ENCODE measurements at places on chromosomes 2 and 18.

GRCh38 chr2:127621981-127622431, 23.9 kb upstream of the GPR17 start:
- no peak for DNase-seq

DNA sequence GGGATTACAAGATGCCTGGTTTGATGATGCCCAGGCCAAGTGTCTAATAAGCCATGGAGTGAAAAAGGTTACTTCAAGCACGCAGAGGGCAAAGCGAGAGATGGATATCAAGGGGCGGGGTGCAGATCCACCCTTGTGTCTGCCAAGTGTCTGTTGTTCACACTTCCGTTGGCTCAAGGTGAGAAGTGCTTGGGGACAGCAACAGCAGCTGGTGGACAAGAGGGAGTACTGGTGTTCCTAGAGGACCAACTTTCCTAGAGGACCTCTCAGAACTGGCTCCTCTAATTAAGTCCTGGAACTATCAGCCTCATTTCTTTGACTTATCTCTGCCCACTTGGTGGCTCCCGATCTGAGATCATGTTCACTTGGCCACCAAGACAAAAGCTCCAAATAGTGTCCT, 299.1 kb downstream of the PRKCE start:
- no peak for DNase-seq

DNA sequence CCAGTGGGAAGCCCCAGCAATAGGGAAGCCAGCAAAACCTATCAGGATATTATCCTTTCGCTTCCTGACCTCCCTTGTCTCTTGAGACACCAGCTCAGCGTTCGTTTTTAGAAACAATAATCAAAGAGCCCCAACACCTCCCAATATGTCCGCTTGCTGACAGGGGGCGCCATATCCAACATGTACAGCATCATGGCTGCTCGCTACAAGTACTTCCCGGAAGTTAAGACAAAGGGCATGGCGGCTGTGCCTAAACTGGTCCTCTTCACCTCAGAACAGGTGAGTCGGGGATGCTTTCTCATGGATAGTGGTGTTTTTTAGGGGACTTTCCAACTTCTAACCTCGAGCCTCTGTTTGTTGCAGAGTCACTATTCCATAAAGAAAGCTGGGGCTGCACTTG, 28.7 kb downstream of the GAD1 start:
- no peak for DNase-seq

GRCh38 chr2:23583467-23583866, 198.5 kb downstream of the KLHL29 start:
- DNase-seq, result no peak

- no peak for DNase-seq
Observed at GRCh38 chr2:31212659-31213600, 4.4 kb downstream of the CAPN14 start.

DNA sequence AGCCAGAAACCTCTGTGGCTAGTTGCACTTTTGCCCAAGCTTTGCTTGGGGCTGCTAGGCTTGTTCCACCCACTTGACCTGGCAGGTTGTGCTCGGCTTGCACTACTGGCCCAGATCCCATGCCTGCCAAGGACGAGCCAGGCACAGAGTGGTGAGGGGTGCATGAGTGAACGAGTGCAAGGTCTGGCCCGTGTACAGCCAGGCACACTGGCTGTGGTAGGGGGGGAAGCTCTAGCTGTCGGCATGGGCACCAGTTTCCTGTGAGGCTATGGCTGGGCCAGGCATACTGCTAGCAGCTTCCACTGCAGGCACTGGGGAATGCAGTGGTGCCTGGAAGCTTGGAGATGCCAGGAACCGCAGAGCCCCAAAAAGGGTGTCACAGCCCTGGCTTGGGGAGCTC, 210.4 kb downstream of the AKAIN1 start:
- no peak for DNase-seq

DNA sequence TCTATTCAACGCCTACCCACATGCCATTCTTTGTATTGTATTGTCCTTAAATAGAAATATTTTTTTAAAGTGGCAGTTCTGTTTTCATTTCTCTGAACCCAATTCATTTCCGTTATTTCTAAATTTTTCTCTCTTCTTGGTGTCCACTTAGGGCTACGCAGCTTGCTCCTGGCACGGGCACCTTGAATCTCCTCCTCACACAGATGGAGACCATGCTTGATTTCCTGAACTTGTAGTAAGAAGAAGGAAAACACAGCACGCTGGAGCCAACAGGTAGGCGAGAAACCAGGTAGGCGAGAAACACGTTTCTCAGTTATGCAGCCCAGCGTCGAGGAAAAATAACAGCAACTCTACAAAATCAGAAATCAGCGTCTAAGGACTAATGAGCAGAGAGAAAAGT, 428.9 kb downstream of the STK39 start:
- DNase-seq, result no peak

DNA sequence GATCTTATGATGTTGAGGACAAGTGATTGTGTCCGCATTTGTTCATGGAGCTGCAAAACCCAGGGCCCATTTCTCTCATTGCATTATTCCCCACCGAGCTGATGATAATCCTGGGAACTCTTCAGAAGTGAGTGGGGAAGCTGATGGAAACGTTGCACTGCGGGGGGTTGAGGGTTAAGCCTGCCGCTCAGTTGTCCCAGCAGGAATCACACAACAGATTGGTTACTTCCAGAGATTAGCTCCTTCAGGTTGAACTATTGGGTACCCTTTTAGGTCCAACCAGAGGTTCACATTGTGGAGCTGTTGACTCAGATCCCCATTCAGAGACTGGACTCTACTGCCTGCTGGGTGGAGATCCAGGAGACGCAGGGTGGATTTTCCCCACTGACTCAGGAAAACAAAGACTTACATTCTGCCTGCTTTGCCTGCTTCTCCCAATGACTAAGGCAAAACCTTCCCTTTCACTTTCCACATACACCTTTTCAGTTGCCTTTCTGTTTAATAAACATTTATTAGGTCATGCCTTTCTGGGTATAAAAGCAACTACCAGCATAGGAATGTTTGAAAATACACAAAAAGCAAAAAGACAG, 286.4 kb downstream of the TXNL1 start:
- DNase-seq, result no peak

DNA sequence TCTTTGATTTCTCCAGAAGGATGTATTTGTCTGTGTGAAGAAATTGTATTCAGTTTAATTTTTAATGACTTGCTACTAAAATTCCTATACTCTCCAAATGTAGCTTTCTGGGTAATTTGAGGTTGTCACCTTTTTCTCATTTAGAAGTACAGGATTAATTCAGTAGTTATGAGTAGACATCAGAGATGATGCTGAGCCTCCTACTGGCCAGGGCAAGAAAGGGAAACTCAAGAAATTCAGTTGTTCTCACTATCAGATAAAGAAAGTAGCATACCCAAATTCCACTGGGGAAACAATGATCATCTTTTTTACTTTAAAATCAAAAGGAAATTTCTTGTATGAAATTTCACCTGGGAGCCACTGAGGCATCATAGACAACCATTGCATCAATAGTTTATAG, 199.4 kb downstream of the SATB2 start:
- no peak for DNase-seq

DNA sequence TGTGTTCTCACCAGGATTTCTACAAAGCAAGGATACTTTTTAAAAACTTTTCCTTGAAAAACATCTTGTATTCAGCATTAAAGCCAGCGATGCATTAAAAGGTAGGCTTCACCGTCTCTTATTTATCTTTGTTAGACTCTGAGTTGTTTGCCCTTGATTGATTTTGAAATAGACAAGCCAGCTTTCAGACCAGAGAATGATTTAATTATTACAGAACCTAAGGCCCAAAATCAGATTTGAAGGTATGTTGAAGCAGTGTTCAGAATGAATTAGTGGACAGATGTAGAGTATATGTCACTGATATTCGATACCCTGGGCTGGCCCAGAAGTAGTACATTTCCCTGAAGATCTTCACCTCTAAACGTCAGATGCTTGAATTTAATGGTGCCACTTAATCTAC, 136.4 kb downstream of the THSD7B start:
- no peak for DNase-seq

- no peak for DNase-seq
Observed at GRCh38 chr2:65227020-65227455, 593 bp upstream of the ACTR2 start.

- DNase-seq, result no peak
Observed at GRCh38 chr2:107027205-107027604, 141.2 kb upstream of the ST6GAL2 start.

DNA sequence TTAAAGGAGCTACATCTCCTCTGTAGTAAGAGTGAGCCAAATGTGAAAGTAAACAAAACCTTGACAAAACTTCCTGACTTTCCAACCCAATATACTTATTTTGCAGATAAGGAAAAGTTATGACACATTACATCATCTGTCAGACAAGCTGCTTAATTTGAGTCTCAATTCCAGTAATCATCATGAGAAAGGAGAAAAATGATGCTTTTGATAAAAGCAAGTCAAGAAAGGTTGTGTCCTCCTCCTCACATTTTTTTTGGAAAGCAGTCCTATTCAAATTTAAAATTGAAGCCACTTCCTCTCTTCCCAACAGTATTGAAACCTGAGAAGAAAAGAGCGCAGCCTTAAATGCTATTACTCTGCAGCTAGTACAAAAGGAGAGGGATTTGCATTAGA, 519.6 kb downstream of the LRP1B start:
- DNase-seq, result no peak

- no peak for DNase-seq
Observed at GRCh38 chr18:8717011-8717770, 11.8 kb downstream of the MTCL1 start.

GRCh38 chr18:3269241-3269913, 7.4 kb downstream of the MYL12B start:
- DNase-seq, result no peak

Measured in BJ (cell line).